ENCODE measurements at places on chromosomes 11 and 22. TPM values are rescaled to one million over a fixed set of nuclear protein-coding genes. Genes with fewer than 3 reads are reported as not detected.

DNA sequence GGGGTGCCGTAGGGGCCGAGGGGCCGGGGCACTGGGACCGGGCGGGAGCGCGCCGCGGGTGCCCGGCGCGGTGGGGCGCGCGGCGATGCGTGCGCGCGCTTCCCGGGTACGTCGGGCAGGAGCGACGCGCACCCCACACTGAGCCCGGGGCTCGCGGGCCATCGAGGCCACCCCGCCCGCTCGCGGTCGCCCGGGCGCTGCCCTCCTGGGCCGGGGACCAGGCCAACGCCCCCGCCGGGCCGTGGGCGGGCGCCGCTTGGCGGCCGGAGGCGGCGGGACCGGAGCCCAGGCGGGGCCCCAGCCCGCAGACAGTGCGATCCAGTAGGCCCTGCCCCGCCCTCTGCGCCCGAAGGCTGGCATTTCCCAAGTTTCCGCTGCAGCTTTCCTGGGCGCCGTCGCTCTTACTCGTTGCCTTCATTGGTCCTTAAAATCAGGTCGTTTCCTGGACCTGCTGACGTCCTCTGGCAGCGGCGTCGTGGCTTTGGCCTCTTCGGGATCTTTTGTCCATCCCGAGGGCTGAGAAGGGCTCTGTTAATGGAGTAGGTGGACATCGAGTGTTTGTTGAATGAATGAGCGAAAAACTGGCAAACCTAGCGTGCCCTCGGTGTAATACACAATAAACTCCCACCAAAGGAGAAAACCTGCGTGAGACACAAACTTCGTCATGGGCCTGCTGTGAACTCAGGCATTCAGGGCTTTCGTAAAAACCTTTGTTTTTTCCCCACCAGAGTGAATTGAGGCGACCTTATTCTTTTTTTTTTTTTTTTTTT, 638 bp downstream of the PARVA start:
- peak; percentile 83 for DNase-seq

RAB39A gene
- total RNA-seq = not detected

DNA sequence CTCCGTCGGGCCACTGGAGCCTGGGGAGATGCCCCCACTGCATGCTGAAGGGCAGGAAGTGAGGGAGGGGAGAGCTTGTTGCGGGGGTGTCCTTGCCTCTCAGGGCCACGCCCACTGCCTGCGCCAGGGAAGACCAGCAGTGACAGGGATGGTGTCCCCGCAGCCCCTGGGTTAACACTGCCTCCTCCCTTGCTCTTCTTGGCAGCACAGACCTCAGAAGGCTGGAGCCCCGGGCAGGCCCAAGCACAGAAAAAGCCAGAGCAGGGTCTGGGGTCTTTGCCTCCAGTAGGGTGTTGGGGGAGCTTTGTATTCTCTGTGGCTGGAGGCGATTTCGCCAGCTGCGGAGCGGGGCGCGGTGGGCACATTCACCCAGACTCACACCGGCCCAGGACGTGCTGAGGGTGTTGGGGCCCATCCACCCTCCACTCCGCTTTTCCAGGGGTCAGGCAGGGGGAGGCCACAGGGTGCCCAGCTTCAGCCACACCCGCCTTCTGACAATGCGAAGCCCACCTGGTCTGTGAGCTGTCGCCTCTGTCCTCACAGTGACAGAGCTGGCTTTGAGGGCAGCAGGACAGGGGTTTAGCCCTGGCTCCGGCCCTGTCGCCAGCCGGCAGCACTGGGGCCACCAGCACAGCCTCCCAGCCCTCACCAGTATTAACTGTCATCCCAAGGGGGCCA, 83.7 kb downstream of the CDKN1C start:
- no peak for DNase-seq

DNA sequence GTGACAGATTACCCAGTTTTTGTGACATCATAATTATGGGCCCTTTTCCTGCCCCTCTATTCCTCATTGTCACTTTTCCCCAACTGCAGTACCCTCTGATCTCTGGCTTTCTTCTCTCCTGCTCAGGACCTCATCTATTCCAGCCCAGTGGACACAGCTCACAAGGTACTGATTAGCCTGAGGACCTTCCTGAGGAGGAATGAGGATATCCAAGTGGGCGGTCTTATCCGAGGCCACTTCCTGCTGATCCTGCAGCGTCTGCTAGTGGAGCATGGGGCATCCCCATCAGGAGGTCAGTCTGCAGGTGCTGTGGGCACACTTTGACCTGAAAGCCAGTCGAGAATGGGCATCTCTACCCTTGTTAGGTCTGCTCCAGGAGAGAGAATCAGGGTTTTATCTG, 24.5 kb upstream of the CCDC134 start:
- DNase-seq = no peak

DNA sequence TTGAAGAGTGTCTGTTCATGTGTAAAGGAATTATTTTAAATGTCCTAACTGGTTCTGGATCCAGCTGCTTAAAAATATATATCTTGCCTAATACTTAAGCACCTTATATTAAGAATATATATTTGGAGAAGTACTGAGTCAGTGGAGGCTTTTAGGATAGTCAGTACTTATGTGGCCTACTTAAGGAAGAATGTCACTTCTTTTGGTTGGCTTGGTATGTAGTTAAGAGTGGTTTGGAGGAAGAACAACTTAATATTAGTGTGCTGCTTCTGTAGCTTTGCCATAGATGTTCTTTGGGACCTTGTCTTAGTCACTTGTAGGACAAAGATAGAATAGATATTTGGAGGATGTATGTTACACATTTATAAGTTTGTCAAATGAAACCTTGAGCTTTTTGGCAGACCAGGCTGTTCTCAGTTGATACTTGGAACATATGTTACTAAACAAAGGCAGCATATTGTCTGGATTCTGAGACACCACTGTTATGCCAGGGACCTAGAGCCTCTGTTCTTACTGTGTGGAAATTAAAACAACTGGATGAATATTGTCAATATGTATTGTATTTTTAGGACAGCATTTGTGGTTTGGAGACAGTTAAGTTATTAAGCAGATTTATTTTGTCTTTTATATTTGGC, 4.9 kb downstream of the HIPK3 start:
- peak; percentile 24 for DNase-seq

DNA sequence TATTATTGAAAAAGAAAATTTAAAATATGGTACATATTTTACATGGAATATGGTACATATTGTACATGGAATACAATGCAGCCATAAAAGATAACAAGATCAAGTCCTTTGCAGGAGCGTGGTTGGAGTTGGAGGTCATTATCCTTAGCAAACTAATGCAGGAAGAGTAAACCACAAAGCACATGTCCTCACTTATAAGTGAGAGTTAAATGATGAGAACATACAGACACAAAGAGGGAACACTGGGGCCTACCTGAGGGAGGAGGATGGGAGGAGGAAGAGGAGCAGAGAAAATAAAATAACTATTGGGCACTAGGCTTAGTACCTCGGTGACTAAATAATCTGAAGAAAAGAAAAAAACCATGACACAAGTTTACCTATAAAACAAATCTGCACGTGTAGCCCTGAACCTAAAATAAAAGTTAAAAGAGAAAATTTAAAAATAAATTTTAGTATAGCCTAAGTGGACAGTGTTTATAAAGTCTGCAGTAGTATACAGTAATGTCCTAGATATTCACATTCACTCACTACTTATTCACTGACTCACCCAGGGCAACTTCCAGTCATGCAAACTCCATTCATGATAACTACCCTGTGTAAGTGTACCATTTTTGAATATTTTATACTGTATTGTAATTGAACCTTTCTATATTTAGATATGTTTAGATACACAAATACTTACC, 204.4 kb downstream of the FAM76B start:
- peak; percentile 56 for DNase-seq

- no peak for DNase-seq
Observed at GRCh38 chr22:23772649-23773473, at the start of gene MMP11. Gene MMP11 (plus strand): TSS chr22:23772849. CDS start chr22:23772871, 22 bp downstream.

POLR3H gene
- 72.1 TPM for total RNA-seq

DNA sequence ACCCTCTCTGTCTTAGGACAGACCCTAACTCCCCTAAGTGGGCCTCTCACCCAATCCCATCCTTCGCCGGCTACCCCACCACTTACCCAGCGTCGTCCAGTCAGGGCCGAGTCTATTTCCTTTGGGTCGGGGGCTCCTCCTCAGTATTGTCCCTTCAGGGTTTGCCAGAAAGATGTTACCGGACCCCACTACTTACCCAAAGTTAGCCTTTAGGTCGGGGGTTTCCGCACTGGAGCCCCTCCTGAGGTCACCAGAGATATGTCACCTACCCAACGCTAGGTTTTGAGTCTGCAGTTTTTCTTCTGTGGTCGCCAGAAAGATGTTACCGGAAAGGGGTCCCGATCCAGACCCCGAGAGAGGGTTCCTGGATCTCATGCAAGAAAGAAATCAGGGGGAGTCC, 17.9 kb upstream of the B4GALNT4 start:
- DNase-seq = no peak

- no peak for DNase-seq
Observed at GRCh38 chr11:82009133-82009532, 724.5 kb downstream of the FAM181B start.

DNA sequence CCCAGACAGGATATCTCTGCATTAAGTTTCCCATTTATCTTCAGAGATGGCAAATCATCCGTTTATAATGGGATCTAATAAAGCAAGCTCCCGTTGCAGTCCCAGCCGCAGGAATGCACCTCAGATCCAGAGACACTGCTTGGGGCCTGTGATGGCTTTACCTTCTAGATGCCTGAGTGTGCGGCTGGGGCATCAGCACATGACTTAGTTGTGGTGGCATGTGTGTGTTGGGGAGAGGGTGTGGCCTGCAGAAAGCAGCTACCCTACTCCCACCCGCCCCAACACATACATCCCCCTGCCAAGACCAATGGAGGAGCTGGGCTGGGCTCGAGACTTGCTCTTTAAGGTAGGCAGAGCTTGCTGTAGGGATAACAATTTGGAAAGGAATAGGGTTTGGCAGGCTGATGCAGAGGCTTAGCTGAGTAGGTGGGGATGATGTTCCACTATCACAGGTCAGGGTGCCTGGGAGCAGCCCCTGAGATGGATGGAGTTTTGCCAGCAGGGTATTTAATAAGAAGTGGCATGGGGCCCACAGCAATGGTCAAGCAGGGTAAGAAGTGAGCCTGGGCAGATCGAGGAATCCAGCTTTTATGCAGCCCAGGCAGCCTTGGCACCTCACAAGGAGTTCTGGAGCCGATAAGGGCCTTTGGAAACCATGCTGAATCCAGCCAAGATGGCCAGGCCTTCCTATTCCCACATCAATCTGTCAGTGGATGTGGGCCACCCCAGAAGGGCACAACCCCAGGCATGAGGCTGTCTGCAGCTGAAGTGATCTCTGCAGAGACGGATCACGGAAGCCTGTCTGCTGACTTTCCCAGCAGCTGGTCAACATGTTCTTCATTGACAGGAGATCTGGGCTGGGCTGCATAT, 601.3 kb downstream of the BUD13 start:
- no peak for DNase-seq

DNA sequence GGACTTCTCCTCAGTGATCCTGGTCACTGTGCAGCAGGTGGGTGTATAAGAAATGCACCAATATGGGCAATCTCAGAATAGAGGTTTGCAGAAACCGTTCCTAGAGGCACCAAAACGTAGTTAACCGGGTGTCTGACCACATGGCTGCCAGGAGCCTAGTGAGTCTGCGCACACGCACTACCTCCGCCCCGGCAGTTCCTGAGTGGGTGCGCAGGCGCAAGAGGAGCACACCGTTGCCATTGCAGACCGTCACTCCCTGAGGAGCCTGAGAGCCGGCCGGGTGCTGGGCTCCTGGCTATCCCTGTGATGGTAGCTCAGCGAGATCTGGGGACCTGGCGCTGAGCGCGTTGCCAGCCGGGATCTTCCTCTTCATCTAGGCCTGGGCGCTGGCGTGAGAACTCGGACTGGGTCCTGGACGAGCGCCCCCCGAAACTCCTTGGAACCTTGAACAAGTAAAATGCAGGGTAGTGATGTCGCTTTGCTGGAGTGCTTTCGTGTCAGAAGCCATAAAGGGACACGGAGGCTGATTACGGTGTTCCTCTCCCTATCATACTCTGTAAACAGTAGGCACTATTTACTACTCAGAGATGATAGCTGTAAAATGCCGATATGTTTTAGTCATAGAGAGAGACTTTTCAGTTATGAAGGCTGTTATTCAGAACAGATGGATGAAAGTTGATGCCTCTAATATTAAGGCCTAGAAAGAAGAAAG, at the start of gene MS4A13:
Gene MS4A13, plus strand, starts transcription at position 249 of the 712 bp plus-strand sequence. CDS start 2,692 bp downstream, outside the sequence.
- DNase-seq = no peak

LRRC4C gene
- total RNA-seq = not detected

GRCh38 chr11:25396847-25397246, 900.0 kb downstream of the LUZP2 start:
- no peak for DNase-seq

GRCh38 chr11:59088162-59088561, 2.1 kb downstream of the GLYATL1B start:
- DNase-seq = no peak

CARD18 gene
- not detected for total RNA-seq

SAA1 gene
- total RNA-seq = not detected

Data from HFFc6 (cell line).